ENCODE measurements at places on chromosomes 4 and X. TPM values are rescaled to one million over a fixed set of nuclear protein-coding genes. Genes with fewer than 3 reads are reported as not detected.

The GSX2 gene
- not detected for total RNA-seq

The GAGE12J gene
- total RNA-seq, result not detected

DNA sequence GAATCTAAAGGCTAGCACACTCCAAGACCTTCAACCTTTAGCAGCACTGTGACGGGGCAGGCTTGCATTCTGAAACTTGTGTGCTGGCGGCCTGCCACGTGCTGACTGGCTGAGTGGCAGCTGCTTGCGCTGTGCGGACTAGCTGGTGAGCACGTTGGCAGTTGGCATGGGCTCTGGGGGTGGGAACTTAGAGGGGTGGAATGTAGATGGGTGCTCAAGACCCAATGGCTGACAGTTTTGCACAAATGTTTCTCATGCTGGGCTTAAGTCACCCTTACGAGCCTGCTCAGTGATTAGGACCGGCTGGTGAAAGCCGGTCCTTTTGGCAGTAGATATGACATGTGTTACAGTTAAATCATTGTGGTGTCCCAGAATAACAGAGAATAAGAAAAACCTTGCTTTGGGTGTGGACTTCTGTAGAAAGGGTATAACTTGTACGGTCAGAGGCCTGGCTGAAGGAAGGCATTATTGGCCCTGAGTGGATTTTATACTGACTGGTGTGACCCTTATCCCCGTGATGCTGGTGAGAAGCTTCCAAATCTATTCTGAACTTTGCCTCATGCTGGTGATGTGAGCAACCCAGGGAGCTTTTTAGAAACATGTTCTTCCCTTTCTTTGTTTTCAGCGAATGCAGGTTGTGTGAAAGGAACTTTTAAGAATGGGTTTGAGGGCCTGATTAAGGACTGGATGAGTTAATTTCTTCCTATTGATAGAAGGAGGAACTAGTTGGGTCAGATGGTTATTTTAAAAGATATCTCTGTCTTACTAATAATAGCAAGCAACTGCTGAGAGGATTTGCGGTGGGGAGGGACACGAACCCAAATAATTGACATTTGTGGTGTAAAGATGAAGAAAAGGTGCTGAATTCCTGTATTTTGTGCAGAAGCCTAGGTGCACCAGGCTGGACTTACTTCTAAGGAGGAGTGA is 107.4 kb upstream of the SLC4A4 start:
- H3K27me3 ChIP-seq, result no peaks in the 10 kb centered on the region
- no peak overlapping the region for H3K4me3 ChIP-seq
- H3K4me1 ChIP-seq, result no peaks in the 10 kb centered on the region
- H3K27ac ChIP-seq, result no peak overlapping the region

DNA sequence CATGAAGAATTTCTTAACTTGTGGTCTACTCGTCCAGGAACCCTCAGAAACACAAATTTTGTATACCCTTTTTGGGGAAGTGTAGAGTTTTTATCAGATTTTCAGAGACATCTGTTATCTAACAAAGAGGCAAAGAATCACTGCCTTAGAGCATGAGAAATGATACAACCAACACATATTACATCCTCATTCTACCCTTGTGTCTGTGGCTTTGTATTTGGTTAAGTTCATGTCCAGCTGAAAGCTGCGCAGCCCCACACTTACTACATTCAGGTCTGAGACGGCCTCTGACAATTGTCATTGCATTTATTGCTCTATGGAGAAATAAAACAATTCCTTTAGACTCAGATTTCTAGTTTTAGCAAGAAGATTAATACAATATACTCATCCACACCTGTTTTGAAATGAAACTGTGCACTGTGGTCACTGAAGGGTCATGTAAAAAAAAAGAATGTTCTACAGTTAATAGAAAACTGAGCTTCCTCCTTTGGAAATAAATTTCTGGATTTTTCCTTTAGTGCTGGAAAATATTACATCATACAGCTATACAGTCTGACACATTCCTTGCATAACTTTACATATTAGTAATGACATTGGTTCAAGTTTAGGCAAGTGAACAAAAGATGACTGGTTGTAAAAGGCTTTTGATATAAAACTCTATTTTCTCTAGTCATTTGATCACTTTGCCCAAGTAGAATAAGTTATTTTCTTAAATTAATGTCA is 39.8 kb downstream of the GLRB start:
- no peaks in the 10 kb centered on the region for H3K27me3 ChIP-seq
- no peak overlapping the region for H3K27ac ChIP-seq
- no peaks in the 10 kb centered on the region for H3K36me3 ChIP-seq
- no peaks in the 10 kb centered on the region for H3K4me1 ChIP-seq
- H3K4me3 ChIP-seq, result no peak overlapping the region
- DNase-seq, result no peak

The LETM1 gene
- 38.8 TPM for total RNA-seq

The FAM9B gene
- total RNA-seq, result not detected

The ASMT gene
- not detected for total RNA-seq

The WAS gene
- 108 TPM for total RNA-seq

All from CD4-positive, alpha-beta memory T cell (primary cell).